Foreskin melanocyte (primary cell): ENCODE measurements at places on chromosomes 2 and 18.

DNA sequence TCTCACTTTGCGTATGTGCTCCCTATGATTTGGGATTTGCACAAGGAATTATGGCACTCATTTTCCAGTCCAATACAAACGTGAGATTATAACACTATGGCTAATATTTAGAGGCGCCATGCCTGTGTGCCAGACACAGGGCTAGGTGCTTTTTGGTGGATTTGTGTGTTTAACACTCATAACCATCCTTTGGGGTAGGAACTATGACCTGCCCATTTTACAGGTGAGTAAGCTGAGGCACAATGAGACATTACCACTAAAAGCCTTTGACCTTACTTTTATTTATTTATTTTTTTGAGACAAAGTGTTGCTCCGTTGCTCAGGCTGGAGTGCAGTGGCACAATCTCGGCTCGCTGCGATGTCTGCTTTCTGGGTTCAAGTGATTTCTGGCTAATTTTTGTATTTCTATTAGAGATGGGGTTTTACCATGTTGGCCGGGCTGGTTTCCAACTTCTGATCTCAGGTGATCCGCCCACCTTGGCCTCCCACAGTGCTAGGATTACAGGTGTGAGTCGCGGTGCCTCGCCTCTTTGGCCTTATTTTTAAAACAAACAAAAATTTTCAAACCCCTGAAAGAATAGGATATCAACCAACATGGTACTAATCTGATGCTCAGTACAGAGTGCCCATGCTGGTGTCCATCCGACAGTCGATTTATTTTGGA, 26.6 kb upstream of the GLI2 start:
- no peak for DNase-seq

- no peak for DNase-seq
These were observed 2.4 kb downstream of the TEKT4 start for GRCh38 chr2:94873362-94874276.

DNA sequence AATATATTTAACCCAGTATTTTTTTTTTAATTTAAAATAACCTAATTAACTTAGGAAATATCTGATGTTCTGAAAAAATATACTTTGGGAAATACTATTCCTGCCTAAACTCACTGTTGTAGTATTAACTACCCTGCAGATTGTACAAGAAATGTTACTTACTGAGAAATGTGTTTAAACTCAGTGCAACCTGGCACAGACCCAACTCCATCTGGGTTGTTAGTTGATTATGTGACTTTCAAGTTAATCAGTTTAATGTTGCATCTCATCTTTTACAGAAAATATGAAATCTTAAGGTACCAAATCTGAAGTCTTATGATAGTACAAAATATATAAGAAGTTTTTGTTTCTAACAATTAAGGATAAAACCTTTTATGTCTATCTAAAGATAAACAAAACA, 27.3 kb downstream of the VAPA start:
- DNase-seq: no peak

- DNase-seq: no peak
These were observed 31.7 kb upstream of the EIF2AK3 start for GRCh38 chr2:88658881-88659537.

- no peak for DNase-seq
These were observed 177.3 kb downstream of the AGAP1 start for GRCh38 chr2:235670974-235671787.

DNA sequence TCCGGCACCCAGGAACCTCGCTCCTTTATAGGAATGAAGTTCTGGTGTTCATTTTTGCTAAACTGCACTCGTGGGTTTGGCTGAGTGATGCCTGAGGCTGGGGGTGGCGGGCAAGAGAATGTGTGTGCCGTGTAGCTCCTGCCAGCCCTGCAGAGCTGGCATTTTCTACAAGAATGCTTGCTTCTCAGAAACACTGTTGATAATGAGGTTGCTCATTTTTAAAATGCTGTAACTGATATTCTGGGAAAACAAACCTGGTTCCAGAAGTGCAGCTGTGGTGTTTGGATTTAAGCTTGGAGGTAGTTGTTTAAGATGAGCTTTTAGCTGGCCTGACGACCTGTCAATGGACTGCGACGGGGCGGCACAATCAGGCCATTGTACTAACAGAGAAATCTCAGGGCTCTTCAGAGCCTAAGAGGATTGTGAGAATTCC, 511.9 kb upstream of the TNP1 start:
- DNase-seq: no peak

DNA sequence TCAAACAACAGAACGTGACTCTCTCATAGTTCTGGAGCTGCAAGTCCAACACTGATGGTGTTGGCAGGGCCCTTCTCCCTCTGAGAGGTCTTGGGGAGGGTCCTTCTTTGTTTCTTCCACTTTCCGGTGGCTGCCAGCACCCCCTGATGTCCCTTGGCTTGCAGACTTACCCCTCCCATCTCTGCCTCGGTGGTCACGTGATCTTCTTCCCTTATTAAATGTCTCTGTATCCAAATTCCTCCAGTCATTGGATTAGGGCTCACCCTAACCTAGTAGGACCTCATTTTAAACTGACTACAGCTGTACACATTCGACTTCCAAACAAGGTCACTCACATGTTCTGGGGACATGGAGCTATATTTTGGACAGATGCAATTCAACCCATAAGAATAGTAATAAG, 780.6 kb upstream of the SALL3 start:
- DNase-seq: no peak

GRCh38 chr2:54456362-54456611, 160 bp downstream of the SPTBN1 start:
- no peak for DNase-seq

DNA sequence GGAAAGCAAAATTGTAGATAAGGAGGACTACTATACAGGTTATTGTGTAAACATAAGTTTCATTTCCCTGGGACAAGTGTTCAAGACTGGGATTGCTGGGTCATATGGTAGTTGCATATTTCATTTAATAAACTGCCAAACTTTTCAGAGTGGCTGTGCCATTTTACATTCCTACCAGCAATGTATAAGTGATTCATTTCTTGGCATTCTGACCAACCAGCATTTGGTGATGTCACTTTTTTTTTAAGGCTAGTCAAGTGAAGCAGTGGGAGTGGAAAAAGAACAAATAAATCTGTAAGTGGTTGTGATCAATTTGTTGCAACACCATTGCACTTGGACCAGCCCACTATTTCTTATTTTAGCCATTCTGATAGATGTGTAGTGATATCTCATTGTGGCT, 5.2 kb upstream of the CHCHD5 start:
- peak; percentile 48 for DNase-seq

GRCh38 chr2:214575030-214575429, 164.2 kb downstream of the VWC2L start:
- peak; percentile 44 for DNase-seq

GRCh38 chr2:36387258-36387916, 31.8 kb downstream of the CRIM1 start:
- no peak for DNase-seq

GRCh38 chr2:239368906-239369552, 31.8 kb downstream of the HDAC4 start:
- DNase-seq: no peak

DNA sequence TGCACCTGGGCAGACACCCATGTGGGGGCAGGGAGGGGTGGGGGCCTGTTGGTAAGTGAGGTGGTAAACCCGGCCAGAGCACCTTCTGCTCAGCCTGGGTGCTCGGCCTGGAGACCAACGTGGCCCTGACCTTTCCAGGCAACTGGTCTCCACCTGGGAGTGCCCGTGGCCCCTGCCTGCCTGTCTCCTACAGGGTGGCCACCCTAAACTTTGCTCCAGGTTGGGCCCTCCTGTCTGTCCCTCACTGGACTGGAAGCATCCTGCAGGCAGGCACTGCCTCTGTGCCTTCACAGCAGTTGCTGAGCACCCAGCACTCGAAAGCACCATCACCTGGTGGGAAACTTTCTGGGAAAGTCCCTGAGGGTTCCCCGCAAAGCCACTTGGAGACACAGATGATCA, 171.3 kb downstream of the TWIST2 start:
- DNase-seq: no peak

GRCh38 chr2:189673661-189674373, 653 bp upstream of the ANKAR start:
- DNase-seq: peak; percentile 30

DNA sequence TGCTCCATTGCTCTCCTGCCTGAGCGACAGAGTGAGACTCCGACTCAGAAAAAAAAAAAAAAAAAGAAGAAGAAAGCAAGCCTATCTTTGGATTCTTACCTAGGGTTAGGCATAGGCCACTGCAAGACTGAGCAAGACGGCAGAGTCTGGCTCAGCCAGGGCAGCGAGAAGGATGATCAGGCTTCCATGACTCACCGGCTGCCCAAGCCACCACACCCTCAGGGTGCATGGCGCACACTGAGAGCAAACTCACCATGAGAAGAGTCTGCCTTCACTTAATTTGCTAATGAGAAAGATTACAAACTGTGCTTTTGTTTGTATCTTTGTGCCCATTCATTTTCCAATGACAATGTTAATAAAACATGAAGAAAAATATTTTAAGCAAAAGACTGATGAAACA, 8.2 kb downstream of the FAM110C start:
- no peak for DNase-seq

DNA sequence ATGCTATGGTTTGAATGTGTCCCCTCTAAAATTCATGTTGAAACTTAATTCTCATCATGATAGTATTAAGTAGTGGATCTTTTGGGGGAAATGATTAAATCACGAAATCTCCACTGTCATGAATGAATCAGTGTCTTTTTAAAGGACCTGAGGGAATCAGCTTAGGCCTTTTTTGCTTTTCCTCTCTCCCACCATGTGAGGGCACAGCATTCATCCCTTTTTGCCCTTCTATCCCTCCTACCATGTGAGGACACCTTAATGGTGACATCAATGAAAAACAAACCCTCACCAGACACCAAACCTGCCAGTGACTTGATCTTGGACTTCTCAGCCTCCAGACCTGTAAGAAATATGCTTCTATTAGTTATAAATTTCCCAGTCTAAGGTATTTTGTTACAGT, 247.1 kb upstream of the UBE2E3 start:
- DNase-seq: no peak

DNA sequence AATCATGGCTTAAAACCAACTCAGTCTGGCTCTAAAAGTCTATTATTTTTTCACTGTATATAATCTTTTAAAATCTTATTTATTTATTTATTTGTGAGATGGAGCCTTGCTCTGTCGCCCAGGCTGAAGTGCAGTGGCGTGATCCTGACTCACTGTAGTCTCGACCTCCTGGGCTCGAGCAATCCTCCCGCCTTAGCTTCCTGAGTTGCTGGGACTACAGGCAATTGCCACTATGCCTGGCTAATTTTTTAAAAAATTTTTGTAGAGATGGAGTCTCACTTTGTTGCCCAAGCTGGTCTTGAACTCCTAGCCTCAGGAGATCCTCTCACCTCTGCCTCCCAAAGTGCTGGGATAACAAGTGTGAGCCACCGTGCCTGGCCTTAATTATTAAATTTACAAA, 14.5 kb downstream of the GORASP2 start:
- DNase-seq: no peak

GRCh38 chr2:183678908-183679307, 554.7 kb downstream of the NUP35 start:
- no peak for DNase-seq

- DNase-seq: no peak
These were observed 694 bp upstream of the HPCAL1 start for GRCh38 chr2:10301941-10302478.

- DNase-seq: no peak
These were observed 13.7 kb upstream of the TTC39C start for GRCh38 chr18:24000613-24001490.

GRCh38 chr2:161136696-161137324, 23.4 kb upstream of the TANK start:
- peak; percentile 88 for DNase-seq

DNA sequence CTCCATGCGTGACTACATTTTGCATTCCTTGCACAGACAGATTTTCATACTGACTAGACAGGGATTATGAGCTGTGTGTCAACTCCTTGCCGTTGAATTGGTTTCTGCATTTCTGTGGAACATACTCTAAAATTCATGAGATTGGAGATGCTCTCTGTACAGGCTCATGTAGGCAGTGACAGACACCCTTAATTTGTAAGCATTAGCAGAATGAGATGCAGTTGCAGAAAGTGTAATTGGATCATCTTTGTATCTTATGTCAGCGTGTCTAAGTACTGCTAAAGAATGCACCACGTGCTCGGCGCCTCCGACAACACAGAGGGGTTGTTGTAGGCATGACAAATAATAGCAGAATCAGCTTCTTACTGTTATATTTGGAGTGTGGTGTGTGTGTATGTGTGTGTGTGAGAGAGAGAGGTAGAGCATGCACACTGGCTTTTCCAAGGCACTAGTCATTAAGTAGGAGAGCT, 212.4 kb downstream of the CMPK2 start:
- DNase-seq: peak; percentile 54

DNA sequence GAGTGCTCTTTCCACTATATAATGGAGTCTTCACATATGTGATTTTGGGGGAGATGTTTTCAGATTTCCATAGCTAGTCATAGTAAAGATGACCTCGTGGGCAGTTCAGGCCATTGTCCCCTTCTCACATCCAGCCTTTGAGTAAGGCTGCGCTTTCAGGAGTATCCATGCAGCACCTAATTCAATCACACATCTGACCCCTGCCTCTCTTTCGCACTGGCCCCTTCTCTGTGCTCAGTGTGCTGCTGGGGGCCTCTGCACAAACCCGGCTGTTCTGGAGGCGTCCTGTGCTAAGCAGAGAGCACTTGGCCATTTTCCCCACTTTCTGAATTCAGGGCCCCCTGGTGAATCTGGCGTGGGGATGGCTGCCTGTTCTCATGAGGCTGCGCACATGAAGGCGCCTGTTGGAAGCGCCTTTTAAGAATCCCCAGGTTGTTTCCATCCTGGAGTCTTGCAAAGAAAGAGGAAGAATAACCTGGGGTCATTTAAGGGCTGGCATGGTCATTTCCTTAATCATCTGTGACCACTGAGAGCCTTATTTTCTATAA, 96.0 kb upstream of the ALPP start:
- no peak for DNase-seq

DNA sequence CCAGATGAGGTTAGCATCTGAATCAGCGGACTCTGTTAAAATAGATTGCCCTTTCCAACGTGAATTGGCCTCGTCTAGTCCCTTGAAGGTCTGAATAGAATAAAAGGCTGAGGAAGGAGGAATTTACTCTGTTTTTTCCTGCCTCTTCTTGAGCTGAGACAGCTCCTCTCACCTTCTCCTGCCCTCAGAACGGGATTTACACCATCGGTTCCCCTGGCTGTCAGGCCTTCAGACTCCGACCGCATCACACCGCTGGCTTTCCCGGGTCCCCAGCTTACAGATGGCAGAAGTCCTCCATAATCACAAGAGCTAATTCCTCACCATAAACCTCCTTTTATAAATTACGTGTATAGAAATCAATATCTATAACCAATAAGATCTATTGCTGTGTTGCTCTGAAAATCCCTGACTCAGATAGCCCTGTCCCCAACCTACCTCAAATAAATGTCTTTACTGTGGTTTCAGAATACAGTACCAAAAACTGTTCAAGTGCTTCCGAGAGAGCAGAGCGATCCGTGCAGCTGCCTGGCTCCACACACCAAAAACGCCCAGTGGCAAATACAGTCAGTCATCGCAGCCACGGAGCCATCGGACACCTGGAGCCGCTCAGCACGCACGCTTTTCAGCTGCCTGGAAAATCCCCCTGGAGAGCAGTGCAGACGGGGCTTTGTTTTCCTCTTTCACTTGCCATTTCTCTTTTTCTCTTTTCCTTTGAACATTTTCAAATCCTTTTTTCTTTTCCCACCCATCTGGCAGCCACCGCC, 196.9 kb downstream of the NRP2 start:
- no peak for DNase-seq

- no peak for DNase-seq
These were observed 24.9 kb downstream of the TDRD15 start for GRCh38 chr2:21148718-21149117.
